ENCODE measurements at places on chromosomes 2 and 18.

DNA sequence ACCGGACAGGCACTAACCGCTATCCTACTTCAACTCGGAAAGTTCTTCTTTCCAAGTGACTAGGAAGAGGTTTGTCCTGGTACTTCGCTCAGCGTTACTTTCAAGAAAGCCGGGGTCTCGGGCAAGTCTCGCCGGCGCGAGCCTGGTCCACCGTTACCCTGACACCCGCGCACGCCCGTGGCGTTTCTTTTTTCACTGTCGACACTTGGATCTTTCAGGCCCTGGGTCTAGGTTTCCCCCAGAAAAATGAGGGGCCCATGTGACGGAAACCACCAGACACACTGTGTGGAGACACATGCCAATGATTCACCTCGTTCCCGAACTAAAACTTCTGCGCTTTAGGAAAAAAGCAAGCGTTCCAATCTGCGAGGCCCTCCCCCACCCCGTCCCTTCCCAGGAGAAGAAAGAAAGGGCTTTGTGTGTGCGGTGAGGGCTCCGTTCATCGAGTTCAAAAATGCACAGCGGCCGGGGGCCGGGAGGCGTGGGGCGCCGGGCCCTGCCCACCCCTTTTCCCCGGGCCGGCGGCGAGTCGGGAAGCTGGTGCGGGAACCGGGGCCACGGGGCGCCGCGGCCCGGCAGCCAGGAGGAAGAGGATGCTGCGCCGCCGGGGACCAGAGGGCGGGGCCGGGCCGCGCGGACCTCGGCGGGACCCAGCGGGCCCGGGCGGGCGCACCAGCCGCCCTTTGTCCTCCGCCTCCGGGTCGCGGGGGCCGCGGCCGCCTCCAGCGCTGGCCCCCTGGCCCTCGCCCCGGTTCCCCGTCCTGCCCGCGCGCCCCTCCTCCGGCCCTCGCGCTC, 2.6 kb downstream of the ZNF521 start:
- DNase-seq: no peak

GRCh38 chr2:227677928-227678327, 11.3 kb downstream of the SCYGR5 start:
- no peak for DNase-seq

GRCh38 chr18:28736951-28737350, 560.0 kb upstream of the CDH2 start:
- no peak for DNase-seq

- no peak for DNase-seq
These were observed 513.8 kb downstream of the ZEB2 start for GRCh38 chr2:144006139-144006538.

DNA sequence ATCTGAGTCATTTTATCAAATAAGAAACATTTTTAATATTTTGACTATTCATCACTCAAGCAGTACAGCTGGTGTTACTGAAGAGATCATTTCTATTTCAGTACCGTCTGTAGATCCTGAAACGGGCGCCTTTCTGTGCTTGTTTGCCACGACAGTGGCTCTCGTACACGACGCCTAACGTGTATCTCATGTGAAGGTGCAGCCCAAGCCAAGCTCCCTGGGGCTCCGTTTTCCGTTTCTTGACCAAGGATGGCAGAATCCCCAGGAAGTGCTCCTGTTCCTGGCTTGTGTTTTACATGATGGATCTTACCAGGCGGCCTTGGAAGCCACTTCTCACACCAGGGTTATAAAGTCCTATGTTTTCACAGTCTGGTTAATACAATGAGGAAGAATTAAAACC, 320.6 kb downstream of the GBX2 start:
- no peak for DNase-seq

DNA sequence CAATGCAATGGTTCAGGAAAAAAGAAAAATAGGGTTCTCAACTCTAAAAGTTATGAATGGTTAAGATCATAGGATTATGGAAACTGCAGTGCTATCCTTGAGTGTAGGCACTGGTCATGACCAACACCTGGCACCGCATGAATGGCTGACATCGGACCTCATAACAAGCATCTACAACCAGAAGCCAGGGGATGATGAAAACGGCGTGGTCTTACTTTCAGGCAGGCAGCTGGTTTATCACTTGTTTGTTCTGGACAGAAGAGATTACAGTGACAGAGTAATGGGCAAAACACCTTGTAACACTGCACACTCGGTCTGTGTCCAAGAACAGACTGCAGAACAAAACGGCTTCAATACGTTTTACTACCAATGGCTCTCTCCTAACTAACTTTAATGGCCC, 132.8 kb downstream of the STK39 start:
- no peak for DNase-seq

DNA sequence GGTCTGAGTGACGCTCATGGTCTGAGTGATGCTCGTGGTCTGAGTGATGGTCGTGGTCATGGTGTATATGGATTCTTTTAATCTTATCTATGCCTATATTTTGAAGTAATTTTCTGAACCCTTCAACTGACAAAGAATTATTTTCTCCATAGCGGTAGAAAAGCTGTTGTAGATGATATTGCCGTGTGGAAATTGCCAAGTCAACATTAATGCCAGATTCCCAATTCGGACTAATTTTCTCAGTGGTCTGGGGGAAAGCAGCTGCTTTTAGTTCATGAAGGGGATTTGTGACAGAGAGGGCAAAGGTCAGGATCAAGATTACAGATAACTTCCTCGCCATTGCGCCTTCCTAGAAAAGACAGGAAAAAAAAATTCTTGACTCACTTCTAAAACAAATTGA, 2.5 kb downstream of the SLC39A6 start:
- no peak for DNase-seq

DNA sequence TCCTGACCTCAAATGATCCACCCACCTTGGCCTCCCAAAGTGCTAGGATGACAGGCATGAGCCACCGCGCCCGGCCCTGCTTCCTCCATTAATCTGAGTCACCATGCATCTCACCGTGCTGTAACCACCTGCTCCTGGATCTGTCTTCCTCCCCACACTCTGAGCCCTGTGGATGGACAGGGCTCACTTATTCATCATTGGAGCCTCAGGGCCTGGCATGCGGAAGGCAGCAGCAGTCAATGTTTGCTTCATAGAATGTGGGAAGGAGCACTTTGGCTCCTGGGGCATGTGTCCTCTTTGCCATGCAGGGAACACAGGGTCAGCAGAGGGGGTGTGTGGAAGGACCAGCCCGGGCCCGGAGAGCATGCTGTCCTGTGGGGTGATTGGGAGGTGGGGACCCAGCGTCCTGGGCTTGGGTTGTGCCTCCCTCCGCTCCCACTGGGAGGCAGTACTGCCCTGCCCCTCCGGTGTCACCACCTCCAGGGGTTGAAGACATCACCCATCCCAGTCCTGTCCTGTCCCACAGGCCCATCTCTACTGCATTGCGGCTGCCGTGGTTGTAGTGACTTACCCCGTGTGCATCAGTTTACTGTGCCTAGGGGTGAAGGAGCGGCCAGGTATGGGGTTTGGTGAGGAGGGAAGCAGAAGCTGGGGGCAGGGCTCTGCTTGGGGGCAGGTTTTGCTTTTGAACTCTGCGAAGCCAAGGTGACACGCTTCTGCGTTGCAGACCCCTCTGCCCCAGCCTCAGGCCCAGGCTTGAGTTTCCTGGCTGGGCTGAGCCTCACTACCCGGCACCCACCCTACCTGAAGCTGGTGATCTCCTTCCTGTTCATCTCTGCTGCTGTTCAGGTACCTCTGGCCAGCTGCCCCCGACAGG, 11.5 kb downstream of the MFSD2B start:
- no peak for DNase-seq

DNA sequence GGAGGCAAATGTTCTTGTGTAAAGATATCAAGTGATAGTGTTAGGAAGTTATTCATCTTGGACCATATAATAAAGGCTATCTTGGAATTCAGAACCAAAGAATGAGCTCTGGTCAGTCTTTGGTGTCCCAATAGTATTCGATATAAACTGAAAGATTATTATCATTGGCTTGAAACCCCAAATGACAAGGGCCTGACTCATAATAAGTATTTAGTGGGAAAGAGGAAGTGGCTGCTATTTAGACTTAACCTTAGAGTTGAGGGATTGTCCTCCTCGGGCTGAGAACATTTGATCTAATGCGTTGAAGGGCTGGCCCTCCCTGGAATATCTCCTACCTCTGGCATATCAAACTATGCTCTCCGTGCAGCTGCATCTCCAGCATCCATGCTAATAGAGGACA, 67.5 kb downstream of the CDH20 start:
- no peak for DNase-seq

DNA sequence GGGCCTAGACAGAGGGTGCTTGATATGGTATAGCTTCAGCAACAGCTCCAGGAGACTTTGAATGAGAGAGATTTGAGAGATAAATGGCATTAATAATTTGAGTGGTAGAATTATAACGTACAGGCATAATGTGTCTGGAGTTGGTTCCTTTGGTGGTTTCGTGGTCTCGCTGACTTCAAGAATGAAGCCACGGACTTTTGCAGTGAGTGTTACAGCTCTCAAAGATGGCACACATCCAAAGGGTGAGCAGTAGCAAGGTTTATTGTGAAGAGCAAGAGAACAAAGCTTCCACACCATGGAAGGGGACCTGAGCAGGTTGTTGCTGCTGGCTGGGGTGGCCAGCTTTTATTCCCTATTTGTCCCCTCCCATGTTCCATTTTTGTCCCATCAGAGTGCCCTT, 23.1 kb downstream of the PDCD1 start:
- no peak for DNase-seq

DNA sequence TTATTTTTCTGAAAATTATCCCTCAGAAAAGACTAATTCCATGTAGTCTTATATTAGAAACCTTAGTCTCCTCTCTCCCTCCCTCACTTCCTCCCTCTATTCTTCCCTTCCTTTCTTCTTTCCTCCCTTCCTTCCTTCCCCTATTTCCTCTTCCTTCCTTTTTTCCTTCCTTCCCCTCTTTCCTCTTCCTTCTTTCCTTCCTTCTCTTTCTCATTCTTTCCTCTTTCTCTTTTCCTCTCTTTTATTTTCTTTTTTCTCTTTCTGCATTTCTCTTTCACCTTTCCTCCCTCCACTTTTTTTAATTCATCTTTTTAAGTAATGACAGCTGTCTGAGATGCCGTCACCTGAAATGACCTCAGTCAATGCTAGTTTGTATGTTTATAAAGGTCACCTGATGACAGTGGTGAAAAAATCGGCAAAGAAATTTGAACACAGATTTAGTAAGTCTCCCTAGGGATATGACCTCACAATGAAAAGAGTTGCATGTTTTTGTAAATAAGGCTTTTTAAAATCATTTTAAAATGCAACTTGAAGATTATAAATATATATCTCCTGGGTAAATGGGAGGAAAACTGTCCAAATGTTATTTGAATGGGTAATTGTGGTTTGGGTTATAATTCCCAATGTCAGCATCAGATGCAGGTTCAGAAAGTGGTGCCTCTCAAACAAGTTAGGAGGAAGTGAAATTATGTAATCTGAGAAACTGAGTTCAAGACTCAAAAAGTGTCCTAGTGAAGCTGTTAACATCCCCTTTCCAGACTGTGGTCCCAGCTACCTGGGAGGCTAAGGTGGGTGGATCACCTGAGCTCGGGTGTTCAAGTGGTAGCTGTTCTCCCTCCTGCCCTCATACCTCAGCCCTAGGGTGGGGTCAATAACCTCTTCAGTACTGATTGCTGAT, 90.3 kb upstream of the ST3GAL5 start:
- DNase-seq: no peak

DNA sequence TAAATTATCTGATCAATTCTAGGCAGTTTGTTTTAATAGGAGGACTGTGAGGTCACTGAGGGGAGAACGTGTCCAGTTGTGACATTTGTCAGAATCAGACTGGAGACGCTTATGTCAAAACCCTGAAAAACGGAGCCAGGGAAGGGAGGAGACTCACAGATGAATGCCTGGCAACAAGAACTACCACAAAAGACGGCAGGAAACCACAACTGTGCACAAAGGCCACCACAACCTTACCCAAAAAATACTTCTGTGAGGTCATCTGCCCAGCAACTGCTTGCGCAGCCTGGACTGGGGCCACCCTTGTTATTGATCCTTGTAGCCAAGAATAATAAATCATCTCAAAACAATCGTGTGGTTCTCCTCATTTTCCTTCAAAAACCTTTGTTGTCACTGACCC, 173.0 kb upstream of the ALKAL2 start:
- no peak for DNase-seq

- DNase-seq: no peak
These were observed 162.4 kb downstream of the DDX1 start for GRCh38 chr2:15753811-15754702.

- DNase-seq: no peak
These were observed 61.6 kb upstream of the CXCR4 start for GRCh38 chr2:136179602-136179975.

GRCh38 chr18:21080576-21080975, 31.0 kb downstream of the ROCK1 start:
- no peak for DNase-seq

DNA sequence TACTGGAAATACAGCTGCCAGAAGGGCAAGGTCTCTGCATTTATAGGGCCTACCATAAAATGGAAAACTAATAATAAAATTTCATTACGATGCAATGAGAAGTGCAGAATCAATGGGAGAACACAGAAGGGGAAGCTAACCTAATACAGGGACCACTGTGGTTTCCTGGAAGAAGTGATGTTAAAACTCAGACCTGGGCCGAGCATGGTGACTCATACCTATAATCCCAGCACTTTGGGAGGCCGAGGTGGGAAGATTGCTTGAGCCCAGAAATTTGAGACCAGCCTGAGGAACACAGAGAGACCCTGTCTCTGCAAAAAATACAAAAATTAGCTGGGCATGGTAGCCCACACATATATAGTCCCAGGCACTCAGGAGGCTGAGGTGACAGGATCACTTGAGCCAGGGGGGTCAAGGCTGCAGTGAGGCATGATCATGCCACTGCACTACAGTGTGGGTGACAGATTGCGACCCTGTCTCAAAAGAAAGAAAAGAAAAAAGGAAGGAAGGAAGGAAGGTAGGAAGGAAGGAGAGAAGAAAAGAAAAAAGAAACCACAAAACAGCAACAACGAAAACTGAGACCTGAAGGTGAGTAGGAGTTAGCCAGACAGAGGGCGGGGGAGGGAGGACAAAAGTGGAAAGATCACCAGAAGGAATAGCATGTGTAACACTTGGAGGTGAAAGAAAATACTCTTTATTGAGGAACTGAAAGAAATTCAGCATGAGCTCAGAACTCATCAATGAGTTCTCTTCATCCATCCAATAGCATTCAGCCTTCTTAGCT, 58.3 kb upstream of the DTNA start:
- DNase-seq: no peak

- no peak for DNase-seq
These were observed 9.2 kb downstream of the COX7A2L start for GRCh38 chr2:42351864-42352263.

GRCh38 chr18:77013811-77014521, 118.6 kb downstream of the MBP start:
- DNase-seq: no peak

DNA sequence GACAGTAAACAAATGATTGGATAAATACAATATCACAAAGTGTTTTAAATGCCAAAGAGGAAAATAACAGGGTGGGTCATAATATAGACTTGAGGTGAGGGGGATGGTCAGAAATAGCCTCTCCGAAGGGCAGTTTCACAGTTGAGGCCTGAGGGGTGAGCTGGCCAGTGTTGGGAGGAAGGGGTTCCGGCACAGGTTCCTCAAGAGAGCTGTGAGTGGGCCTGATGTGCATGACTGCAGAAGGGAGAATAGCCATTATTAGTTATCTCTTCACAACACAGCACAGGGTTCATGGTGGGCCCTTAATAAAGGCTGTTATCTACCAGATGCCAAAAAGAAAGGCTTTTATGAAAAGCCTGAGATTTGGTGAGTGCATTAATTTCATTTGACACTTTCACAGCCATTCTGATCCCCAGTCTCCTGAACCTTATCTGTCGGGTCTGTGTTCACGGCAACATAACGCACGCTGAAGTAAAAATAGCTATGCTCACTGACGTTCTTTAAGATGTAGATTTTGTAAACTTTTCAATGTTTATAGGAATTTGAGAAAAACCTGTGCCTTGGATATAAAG, 39.6 kb downstream of the POLR1A start:
- DNase-seq: no peak

GRCh38 chr2:20122864-20123263, 71.4 kb upstream of the LAPTM4A start:
- DNase-seq: no peak

All from activated T-helper 1 cell treated with anti-CD3 and anti-CD28 coated beads, Interleukin-2, amount 50 U/mL, for 16 hours (primary cell).